ENCODE measurements at places on chromosomes 5 and 9.

GRCh38 chr5:137743031-137743640 lies 7.2 kb upstream of the KLHL3 start:
- DNase-seq: no peak

- no peak for DNase-seq
Measured at GRCh38 chr9:129412814-129413536, 207.9 kb downstream of the C9orf50 start.

DNA sequence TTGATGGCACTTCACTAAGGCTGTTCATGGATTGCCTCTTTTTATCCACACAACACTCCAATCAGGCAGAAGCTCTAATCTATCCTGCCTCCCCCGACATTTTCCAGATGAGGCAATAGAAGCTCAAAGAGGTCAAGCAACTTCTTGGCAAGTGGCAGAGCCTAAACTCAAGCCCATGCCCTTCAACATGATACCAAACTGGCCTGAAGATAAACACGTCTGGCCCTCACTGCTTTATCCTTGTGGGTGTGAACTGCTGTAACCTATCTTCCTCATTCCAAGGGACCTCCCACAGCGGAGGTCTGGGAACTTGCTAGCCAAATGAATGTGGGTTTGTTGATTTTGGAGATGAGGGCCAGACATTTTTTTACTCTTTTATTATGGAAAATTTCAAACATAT lies 9.5 kb downstream of the SLC35A4 start:
- no peak for DNase-seq

GRCh38 chr5:173300389-173301047 lies 27.7 kb downstream of the STC2 start:
- DNase-seq: no peak

- no peak for DNase-seq
Measured at GRCh38 chr5:107604990-107605389, 65.7 kb downstream of the EFNA5 start.

GRCh38 chr5:107184871-107185270 lies 485.9 kb downstream of the EFNA5 start:
- DNase-seq: no peak

DNA sequence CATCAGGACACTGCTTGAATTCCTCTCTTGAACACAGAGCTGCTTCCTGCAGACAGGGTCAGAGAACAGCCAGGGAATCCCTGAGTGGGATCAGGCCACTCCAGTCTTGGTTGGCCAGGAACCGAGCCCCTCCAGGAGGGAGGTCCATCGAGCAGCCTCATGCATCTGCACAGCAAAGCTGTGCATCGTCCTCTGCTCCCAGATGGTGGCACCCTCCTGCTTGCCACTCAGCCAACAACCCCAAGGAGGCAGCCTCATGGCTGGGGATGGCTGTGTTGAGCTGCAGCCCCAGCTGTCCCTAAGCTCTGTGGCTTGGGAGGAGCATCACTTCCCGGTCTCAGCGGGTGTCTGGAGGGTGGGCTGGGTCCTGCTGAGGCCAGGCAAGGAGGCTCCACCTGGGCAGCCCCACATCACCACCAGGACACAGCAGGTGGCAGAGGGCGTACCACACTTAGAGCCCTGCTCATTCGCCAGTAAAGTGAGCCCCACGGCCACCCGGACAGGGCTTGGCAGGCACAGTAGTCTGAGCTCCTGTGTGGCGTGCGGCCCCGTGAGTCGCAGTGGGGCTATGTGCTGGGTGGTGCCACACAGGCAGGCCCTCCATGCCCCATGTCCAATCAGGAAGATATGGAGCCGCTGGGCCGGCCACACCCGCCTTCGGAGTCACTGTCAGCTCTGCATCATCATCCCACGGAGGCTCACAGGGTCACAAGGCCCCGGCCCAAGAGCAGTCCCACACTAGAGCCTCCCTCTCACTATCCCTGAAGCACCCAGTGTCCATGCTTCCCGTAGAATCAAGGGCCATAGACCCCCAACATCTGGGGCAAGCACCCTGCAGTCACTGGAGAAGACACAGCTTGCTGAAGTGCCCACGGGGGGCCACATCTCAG lies 11.9 kb downstream of the LPCAT1 start:
- no peak for DNase-seq

DNA sequence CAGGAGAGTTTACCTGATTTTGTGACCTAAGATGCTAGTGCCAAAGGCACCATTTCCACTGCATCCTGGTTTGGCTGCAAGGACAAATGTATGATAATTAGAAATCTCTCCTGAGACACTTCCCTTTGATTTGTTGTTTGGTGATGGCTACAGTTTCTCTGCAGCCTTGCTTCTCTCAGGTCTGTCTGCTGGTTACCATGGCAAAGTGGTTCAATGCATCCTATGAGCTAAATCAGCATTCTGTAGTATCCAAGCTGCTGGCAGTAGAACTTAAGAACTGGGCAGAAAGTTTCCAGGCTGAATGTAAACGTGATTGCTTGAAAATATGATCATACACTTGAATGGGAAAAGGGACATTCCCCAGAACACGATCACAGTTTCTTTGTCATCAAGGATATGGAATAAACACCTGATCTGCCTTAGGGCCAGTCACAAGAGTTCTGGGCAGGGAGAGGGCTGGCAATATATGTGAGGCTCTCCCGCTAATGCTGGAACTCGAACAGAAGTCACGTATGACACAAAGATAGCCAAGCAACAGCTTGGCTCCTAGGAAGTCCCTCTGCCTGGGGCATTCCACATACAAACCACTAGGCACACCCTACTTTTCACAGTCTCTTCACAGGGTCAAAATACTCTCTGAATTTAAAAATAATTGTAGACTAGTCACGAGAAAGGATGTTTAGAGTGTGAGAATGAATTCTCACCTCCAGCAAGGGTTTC lies 138.1 kb upstream of the GRAMD2B start:
- no peak for DNase-seq

DNA sequence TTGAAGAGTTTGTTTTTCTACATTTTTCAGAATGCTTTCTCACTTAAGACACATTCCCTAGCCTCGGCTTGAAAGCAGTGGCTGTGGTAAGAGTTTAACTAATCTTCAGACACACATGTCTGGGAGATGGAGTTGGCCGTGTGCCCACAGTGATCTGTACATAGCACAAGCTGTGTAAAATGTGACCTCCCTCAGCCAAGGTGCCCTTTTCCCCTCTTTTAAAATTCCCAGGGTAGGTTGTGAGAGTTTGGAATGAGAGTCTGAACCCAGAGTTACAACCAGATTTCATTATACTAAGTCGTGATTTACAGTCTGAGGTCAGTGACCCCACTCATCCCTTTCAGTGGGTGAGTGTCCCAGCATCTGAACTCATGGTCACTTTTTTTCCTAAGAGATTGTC lies 230.4 kb downstream of the DOCK8 start:
- no peak for DNase-seq

- no peak for DNase-seq
Measured at GRCh38 chr9:122948313-122948712, 7.5 kb downstream of the RABGAP1 start.

DNA sequence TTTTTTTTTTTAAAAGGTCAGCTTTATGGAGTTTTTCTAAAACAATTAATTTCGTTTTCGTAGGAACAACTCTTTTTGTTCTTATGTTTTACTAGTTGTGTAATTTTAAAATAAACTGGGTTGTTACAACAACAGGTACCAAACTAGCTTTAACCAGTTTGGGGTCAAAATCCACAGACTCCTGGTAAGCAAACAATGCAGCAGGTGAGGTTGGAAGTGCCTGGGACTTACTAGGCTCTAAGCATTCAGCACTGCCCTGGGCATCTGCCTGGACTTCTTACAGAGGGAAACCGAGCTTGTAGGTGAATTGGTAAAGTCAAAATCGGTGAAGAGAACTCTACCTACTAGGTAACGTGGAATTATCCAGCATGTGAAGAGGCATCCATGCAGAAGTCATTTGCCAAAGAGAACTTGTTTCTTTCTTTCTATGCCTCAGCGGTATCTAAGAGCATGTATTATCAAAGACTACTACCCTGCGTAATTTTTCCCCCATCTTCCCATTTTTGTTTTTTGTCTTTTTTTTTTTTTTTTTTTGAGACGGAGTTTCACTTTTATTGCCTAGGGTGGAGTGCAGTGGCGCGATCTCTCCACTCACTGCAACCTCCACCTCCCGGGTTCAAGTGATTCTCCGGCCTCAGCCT lies 145.4 kb downstream of the KCTD16 start:
- DNase-seq: no peak

- DNase-seq: no peak
Measured at GRCh38 chr9:128587453-128587852, 35.1 kb downstream of the SPTAN1 start.

- DNase-seq: no peak
Measured at GRCh38 chr5:159800131-159800840, 116.0 kb upstream of the ADRA1B start.

GRCh38 chr5:173515526-173515925 lies 100.9 kb downstream of the BOD1 start:
- no peak for DNase-seq

DNA sequence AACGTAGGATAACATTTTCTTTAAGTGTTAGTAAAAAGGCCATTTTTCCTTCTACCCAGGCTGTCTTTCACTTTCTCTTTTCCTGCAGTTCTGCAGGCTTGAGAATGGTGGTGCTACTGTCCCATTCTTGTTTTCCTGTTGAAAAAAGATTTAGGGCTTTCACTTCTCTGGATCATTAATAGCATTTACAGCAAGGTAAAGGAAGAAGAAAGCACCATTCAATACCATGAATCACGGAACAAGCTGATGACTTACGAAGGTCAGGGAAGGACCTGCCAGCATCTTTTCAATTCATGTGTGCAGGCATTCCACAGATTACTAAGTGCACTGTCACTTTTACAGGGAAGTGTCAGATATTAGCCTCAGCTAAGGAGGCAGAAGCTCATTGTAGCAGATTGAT lies 292.8 kb downstream of the YTHDC2 start:
- DNase-seq: no peak

GRCh38 chr9:35254984-35255857 lies 93.4 kb downstream of the UNC13B start:
- no peak for DNase-seq

DNA sequence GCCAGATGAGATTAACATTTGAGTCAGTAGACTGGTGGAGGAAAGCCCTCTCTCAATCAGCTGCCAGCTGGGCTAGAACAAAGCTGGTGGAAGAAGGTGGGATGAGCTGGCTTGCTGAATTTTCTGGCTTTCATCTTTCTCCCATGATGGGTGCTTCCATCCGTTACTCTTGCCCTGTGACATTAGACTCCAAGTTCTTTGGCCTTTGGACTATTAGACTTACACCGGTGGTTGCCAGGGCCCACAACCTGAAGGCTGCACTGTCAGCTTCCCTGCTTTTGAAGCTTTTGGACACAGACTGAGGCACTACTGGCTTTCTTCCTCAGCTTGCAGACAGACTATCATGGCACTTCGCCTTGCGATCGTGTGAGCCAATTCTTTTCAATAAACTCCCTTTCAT lies 642.7 kb downstream of the TAF11L14 start:
- DNase-seq: no peak

GRCh38 chr9:15310107-15310850 lies 3.3 kb upstream of the TTC39B start:
- no peak for DNase-seq

DNA sequence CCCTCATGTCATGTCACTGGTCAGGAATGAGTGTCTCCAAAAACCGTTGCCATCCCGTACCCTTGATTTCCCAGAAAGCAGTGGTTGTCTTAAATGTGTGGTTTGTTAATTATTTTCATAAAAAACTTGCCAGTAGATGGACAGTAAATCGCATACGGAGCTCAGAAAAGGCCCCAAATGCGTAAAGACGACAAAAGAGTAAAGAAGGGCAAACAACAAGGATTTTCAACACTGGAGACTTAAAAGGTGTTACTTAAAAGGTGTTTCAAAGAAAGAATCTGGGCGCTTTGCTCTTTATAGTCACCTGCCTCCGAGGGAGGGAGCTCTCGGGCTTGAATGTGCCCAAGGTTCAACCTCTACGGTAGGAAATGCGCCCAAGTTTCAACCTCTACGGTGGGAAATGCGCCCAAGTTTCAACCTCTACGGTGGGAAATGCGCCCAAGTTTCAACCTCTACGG lies 734 bp downstream of the KIF27 start:
- DNase-seq: no peak

GRCh38 chr9:117903453-117903852 lies 199.2 kb downstream of the TLR4 start:
- no peak for DNase-seq

- DNase-seq: no peak
Measured at GRCh38 chr9:95415158-95415557, 97.6 kb upstream of the FANCC start.

DNA sequence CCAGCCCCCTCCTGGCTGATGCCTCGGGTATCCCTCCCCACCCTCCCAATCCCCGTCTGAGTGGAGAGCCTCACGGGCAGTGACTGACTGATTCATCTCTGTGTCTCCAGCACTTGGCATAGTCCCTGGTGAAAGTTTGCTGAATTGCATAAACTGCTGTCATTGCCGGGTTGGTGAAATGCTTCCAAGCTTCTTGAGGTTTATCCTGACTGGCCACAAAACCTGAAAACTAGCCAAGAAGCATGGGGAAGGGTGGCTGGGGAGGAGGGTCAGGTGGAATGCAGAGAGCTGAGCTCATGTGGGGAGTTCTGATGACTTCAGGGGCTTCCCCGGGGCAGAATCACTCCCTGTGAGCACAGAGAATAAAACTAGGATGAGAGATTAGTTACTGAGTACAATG lies 56.9 kb upstream of the GGTA1 start:
- no peak for DNase-seq

Measured in esophagus squamous epithelium (tissue), 5 donors.